ENCODE measurements at places on chromosomes 16 and 17.

GRCh38 chr17:79877041-79877440, 37.8 kb upstream of the CBX4 start:
- no peak for DNase-seq

- DNase-seq, result no peak
Measured at GRCh38 chr16:82260212-82260795, 90.3 kb upstream of the MPHOSPH6 start.

GRCh38 chr17:45168991-45169752, 7.5 kb downstream of the HEXIM2 start:
- no peak for DNase-seq

DNA sequence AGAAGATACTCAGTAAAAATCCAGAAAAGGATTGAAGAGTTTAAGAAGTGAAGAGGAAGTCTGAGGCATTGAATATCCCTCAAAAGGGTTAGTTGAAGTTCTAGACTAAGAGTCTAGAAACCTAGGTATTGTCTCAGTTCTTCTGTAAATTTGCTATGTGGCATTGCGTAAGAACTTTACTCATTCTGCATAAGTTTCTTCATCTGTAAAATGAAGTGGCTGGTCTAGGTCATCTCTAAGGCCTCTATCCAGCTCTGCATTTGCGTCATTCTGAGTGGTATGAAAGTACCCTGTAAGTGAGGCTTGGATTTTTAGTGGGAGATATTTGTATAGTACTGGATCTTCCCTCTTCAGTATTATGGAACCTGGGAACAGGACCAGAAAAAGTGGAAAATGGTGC, 130.2 kb downstream of the MYO1D start:
- DNase-seq, result no peak

DNA sequence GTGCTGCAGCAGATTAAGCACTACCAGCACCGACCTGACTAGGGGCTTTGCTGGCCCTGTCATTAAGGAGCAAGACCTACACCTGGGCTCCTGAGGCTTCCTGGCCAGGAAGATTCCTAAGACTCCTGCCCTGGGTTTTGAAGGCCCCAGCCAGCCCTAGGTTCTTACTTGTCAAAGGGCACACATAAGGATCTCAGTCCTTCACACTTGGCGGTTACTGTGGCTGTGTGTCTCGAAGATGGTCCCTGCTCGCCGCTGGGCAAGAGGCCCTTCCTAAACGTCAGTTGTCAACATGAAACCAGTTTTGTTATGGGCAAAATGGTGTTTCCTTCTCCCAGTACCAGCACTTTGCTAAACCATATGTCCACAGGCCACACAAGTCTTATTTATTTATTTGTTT, 470.6 kb downstream of the TOX3 start:
- DNase-seq, result no peak

- no peak for DNase-seq
Measured at GRCh38 chr17:48593126-48593829, at the start of gene HOXB5. Gene HOXB5, minus strand, starts transcription at chr17:48593779. Its CDS starts 97 bp downstream, at chr17:48593682.

DNA sequence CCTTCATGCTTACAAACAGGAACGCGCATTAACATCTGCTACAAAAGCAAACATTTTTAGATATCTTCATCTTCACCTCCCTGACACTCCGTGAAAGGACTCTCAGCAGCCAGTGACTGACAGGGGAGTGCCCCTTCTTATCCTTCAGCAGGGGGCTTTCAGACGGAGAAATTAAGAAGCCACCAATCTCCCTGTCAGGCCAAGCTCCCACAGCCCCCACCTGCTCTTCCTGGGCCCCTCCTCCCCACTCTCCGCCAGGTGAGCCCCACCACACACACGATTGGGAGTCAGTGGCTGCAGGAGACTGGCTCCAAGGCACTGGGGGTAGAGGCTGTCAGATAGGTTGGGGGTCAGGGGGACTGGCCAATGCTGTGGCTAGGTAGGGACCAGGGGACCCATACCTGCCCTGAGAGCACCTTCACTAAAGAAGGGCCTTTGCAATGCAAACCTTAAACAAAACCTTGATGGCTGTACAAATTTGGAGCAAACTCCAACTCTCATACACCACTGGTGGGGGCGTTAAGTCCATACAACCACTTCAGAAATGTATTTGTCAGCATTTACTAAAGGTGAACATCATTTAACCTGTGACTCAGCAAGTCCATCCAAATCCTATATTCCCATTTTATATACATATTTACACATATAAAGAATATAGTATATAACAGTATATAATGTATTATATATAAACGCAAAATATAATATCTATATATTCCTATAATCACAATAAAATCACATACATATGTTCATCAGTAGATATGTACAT, 232.2 kb downstream of the ZNF423 start:
- DNase-seq, result no peak

- no peak for DNase-seq
Measured at GRCh38 chr16:5762362-5762761, 664.8 kb upstream of the EEF2KMT start.

DNA sequence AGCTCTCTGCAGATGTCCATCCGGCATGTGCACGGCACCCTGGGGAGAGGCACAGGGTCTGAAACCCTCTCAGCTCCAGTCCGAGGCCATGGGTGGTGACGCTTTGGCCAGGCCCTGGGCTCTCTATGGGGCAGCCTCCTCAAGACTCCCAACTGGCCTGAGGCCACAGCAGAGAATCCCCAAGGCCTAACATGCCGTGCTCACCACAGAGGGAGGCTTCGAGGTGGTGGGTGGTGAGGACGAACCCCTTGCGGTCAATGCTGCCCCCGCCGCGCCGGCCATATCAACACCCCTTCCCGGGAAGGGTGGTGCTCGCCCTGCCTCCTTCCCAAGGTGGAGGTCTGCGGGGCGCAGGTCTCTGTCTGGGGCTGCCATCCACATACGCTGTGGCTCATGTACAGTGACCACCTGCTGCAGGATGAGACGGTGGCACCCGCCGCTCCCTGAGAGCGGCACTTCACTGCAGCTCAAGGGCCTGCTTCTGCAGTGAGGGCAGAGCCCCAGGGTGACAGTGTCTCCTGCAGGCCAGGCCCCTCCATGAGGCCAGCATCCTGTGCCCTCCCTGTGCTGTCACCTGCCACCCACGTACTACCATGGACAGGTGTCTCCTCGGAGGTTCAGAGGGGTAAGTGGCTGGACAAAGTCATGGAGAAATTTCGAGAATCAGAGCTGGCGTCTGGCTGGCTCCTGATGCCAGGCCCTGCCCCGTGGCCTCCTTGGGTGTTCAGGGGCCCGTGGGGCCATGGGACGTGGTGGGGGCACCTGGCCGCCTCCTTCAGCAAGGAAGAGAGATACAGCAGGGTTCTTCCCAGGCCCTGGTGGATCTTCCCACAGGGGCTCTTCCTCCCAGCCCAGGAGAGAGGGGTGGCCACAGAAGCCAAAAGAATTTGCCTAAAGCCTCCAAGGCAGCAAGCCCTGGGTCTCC, 54.6 kb upstream of the ACSF3 start:
- no peak for DNase-seq

- no peak for DNase-seq
Measured at GRCh38 chr17:33377837-33378595, 84.9 kb upstream of the ASIC2 start.

GRCh38 chr16:83946781-83947566, 6.1 kb upstream of the OSGIN1 start:
- no peak for DNase-seq

DNA sequence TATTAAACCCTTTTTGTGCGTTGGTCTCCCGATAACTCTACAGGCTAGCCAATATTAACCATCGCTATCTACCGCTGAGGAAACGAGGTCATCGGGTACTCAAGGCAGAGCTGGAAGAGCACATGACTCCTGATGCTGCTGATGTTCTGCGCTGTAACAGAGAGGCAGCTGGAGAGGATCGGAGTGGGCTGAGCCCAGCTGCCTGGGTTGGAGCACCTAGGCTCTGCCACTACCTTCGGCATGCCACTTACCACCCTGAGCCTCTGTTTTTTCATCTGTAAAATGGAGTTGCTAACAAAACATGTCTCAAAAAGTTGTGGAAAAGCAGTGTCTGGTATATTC, 432 bp upstream of the SLC46A1 start:
- no peak for DNase-seq

DNA sequence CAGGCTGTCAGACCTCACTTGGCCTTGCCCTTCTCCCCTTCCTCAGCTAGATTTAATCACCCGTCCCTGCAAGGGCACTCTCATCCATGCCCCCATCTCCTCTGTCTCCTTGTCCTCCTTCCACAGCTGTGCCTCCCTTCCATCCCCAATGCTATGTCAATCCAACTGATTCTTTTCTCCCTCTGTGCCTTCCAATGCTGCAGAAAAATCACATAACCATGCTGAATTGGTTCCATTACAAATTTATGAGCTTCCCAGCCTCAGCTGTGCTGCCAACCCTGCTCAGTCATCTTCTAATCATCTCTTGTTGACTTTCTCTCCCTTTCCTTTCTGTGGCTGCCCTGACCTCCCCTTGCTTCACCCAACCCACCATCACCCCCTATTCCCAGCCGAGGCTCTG, 56.3 kb upstream of the PIRT start:
- DNase-seq, result no peak

- no peak for DNase-seq
Measured at GRCh38 chr17:46045639-46046038, 46.6 kb downstream of the STH start.

- DNase-seq, result no peak
Measured at GRCh38 chr17:78896091-78896833, 6.7 kb downstream of the CEP295NL start.

DNA sequence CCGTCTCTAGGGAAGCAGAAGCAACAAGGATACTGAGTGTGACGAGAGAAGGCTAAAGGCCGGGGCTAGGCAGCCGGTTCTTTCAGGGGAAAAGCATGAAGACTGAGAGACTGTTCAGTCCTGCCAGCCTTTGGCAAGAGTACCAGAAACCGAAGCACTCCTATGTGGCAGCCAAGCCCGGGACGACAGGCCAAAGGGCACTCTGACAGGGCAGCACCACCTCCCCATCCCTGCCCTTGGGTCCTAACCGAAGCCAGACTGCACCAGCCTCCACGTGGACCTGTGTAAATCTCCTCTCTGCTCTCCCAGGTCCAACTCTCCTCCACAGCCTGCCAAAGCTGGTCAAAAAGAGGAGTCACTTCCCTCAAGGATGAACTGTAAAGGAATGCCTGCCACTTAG, 23.5 kb upstream of the ALOX15 start:
- no peak for DNase-seq

DNA sequence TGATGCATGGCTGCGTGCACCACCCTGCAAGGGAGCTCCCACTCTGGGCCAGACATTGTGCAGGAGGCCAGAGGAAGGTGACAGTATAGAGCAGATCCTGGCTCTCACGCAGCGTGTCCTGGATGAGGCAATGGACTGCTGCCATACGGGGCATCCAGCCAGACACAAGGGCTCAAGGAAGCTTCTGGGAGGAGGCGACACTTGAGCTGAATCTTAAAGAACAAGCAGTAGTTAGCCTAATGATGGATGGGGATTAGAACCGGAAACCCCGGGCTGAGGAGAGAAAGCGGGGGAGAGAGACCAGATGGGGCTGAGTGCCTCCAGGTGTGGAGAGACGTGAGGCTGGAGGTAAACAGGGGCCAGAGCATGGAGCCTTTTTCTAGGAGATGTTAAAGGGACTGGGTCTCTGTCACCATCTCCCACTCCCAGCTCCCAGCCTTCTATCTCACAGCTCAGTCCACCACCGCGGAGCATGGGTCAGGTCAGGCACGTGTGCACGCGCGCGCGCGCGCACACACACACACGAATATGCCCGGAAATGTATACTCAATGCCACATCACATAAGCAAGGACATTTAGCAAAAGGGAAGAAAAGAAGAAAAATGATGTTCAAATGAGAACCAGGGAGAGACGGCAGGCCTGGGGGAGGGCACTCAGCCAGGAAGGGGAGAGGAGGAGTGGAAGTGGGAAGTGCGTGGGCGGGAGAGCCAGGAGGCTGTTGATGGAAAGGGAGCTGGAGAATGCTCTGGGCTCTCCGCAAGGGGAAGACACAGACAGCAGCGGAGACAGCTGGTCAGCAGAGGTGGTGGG, 46.3 kb downstream of the CCDC42 start:
- no peak for DNase-seq

GRCh38 chr16:64962786-64963185, 159.1 kb downstream of the CDH11 start:
- no peak for DNase-seq

DNA sequence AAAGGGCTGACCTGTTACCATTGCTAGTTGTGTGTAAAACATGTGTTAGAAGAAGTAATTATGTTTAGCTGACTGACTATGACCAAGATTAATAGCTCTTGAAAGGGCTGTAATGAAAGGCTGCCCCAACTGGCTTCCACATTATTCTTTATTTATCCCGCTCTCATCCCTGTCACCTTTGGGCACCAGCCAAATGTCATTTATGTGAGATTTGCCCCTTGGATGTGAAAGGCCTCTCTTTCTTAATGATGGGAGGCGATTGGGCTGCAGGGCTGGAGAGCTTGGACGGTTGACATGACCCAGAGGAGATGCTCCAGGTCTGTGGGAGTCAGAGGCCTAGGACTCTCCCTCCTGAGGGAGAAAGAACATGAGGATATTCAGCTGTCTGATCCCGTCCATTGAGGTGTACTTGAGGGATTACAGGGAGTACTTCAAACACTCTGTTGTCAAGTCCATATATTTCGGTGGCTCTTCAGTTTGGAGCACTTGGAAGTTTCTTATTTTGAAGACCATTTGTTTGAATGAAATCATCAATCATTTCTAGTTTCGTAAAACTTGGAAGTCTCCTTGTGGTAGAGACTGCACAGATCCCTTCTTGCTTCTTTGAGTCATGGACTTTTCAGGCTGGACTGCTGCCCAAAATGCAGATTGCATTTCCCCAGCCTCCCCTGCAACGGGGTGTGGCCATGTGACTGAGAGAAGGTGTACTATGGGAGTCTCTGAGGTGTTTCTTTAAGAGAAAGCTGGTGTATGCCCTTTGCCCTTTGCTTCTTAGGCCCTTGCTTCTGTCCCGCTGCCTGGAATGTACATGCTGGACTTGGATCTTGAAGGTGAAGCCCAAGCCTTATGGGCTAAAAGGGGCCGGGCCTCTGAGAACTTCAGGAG, 51.3 kb downstream of the FTO start:
- DNase-seq, result no peak

DNA sequence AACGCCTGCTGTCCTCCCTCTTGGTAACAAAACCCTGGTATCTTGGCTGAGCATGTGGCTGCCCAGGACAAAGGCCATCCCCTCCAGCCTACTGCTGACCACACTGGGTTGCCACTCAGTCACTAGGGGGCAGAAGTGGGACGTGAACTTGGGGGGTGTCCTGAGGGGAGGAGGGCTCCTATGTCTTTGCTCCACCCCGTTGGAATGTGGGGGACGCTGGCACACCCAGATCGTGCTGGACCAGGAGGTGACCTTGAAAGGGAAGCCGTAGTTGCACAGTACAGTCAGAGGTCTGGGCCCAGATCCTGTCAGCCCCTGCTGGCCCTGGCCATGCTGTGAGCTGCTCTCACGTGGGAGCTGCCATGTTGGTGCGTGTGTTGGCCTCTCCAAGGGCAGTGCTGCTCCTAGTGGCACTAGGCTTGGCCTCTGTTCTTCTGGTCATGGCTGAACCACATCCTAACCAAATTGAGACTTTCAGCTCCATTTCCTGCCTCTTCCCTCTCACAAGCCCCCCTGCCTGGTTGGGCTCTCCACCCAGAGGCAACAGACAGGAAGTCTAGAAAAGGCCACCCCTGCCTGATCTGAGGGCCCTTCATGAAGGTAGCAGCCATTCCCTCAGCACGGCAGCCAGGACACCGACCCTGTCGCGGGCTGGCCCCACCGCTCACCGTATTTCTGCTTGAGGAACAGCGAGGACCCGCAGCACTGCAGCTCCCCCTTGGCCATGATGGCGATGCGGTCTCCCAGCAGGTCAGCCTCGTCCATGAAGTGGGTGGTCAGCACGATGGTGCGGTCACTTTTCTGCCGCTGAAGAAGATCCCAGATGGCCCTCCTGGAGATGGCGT, 29.0 kb upstream of the RNPS1 start:
- no peak for DNase-seq

- DNase-seq, result no peak
Measured at GRCh38 chr17:37717627-37718323, 27.1 kb downstream of the HNF1B start.
